ENCODE measurements at places on chromosomes 12 and 14. TPM values are rescaled to one million over a fixed set of nuclear protein-coding genes. Genes with fewer than 3 reads are reported as not detected.
A peak's percentile ranks its signal among the peaks of the same experiment; 100 is the strongest.

Gene DPPA3
- total RNA-seq, result not detected

DNA sequence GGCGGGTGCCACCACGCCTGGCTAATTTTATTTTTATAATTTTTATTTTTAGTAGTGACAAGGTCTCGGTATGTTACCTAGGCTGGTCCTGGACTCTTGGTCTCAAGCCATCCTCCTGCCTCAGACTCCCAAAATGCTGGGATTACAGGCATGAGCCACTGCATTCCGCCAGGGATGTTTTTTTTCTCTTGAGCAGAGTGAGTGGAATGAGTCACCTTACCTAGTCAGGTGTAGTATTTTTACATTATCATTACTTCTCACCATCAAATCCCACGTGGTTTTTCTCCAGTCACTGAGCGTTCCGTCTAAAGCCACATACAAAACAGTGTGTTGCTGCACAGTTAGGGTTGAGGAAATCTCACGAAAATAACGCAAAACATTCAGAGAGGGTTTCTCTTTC is 870 bp upstream of the TBPL2 start:
- no peak overlapping the region for H3K27ac ChIP-seq
- no peak for DNase-seq
- H3K27me3 ChIP-seq, result no peaks in the 10 kb centered on the region
- no peaks in the 10 kb centered on the region for H3K36me3 ChIP-seq
- H3K4me3 ChIP-seq, result no peak overlapping the region
- peaks cover 5% of the 10 kb centered on the region for H3K4me1 ChIP-seq

DNA sequence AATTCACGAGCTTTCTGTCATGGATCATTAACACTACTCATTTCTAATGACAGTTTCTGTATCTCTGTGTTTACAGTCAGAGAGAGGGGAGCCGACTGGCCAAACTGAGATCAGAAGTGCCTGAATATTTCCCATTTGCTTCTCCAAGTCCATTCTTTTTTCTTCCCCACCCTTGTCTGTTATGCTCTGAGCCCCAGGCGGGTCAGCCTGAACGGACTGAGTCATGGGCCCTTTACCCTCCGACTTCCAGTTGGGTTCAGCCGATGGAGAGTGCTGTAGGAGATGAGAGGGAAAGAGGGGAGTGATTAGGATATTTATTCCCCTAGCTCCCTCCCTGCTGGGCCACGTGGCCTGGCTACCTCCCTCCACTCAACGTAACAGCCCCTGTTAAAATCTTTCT is 104.7 kb downstream of the PAH start:
- H3K27ac ChIP-seq, result no peak overlapping the region
- no peak overlapping the region for H3K4me3 ChIP-seq
- DNase-seq, result no peak
- H3K4me1 ChIP-seq, result peaks cover 6% of the 10 kb centered on the region

GRCh38 chr12:29317556-29318363 is 63.2 kb downstream of the ERGIC2 start:
- peak; percentile 54 for DNase-seq
- H3K36me3 ChIP-seq, result no peaks in the 10 kb centered on the region
- H3K27ac ChIP-seq, result no peak overlapping the region
- no peaks in the 10 kb centered on the region for H3K27me3 ChIP-seq
- H3K4me3 ChIP-seq, result no peak overlapping the region

Gene SLC22A17
- total RNA-seq, result 5.9 TPM

DNA sequence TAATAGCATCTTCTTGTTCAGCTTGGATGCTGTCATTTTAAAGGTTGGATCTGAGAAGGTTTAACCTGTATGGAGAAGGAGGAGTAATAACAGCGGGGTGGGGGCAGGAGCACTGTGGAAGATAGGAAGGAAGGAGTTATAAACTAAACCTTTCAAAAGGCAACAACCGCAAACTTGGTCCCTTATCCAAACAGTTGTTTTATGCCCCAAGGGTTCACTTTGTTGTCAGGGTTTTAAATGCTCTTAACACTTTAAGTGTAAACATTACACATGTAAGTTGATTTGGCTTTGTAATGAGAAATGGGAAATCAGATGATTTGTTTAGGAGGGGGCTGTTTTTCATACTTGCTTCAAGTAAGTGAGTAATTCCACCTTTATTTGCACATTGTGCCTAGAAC is 3.0 kb downstream of the NPAS3 start:
- DNase-seq, result no peak
- no peaks in the 10 kb centered on the region for H3K4me1 ChIP-seq
- H3K36me3 ChIP-seq, result no peaks in the 10 kb centered on the region
- no peaks in the 10 kb centered on the region for H3K27me3 ChIP-seq
- H3K27ac ChIP-seq, result no peak overlapping the region

- no peak for DNase-seq
- H3K27ac ChIP-seq, result no peak overlapping the region
- no peaks in the 10 kb centered on the region for H3K27me3 ChIP-seq
- no peak overlapping the region for H3K4me3 ChIP-seq
These were observed 444.1 kb downstream of the RAD51B start for GRCh38 chr14:68263563-68264259.

GRCh38 chr14:98840091-98840490 is 431.9 kb downstream of the BCL11B start:
- no peaks in the 10 kb centered on the region for H3K4me1 ChIP-seq
- no peak for DNase-seq
- H3K4me3 ChIP-seq, result no peak overlapping the region
- no peak overlapping the region for H3K27ac ChIP-seq
- H3K27me3 ChIP-seq, result peaks cover 50% of the 10 kb centered on the region

DNA sequence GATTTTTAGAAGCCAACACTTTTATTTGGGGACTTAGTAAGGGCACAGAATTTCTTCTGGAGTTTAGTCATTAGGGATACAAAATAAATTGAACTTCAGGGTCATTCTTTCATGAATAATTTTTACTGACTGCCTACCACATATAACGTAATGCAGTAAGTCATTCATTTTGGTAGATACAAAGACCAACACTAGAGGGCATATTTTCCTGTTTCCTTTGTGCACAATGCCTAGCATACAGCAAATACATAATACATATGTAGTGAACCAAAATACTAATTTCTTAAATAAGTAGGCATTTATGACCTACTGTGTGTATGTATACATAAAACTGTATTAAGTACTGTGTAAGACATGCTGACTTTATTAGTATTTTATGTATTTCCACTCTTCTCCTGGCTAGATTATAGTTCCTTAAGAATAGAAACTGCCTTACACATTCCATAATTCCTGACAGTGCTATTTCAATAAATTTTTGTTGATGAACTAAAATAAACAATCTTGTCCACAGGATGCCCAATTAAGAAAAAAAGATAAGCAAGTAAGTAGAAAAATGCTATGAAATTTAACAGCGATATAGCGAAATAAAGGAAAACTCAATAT is 47.9 kb downstream of the PPP1R12A start:
- no peak overlapping the region for H3K4me3 ChIP-seq
- no peak overlapping the region for H3K27ac ChIP-seq
- peak; percentile 41 for DNase-seq
- H3K36me3 ChIP-seq, result no peaks in the 10 kb centered on the region
- no peaks in the 10 kb centered on the region for H3K27me3 ChIP-seq

DNA sequence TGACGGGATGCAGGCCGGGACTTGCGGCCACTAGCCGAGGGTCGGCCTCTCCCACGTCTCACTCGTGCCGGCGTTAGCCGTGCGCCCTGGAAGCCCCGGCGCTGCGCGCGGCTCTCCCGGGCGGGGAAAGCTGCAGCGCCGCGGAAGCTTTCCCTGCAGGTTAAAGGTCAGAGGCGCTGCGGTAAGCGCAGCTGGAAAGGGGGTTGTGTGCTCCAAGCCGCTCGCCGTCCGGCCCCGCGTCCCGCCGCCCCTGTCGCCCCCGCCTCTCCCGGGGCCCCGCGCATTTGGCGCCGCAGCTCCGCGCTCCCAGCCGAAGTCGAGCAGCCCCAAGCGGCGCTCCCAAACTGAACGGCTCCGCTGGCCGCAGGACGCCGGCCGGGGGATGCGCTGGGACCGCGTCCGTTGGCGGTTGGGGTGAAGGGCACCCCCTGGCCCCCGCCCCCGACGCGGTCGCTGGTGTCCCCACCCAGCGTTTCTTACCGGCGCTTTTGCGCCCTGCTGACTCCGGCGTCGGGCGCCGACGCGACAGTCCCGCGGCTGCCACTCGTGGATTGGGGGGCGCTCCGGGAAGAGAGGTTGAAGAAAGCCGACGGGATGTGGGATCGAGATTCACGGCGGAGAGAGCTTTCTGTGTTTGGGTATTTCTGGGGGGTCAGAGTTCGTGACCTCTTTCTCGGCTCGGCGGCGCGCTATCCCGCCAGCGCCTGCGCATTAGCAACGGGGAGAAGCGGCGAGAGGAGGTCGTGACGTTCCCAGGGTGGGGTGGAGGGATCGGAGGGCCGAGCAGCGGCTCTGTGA is at the start of gene NR2C1:
Gene NR2C1 (minus strand): TSS at position 719 of the 798 bp plus-strand sequence. CDS start 6,234 bp downstream, outside the sequence.
- peak within 1 kb of the TSS; percentile 96 for H3K4me3 ChIP-seq
- no peaks in the 10 kb centered on the region for H3K27me3 ChIP-seq
- H3K36me3 ChIP-seq, result no peaks in the 10 kb centered on the region

Gene PZP
- not detected for total RNA-seq

- peak overlapping the region; percentile 62 for H3K27ac ChIP-seq
- H3K27me3 ChIP-seq, result no peaks in the 10 kb centered on the region
- peak overlapping the region; percentile 56 for H3K4me3 ChIP-seq
- H3K36me3 ChIP-seq, result no peaks in the 10 kb centered on the region
- DNase-seq, result peak; percentile 71
These were observed 33.5 kb upstream of the EVL start for GRCh38 chr14:100031506-100032281.

DNA sequence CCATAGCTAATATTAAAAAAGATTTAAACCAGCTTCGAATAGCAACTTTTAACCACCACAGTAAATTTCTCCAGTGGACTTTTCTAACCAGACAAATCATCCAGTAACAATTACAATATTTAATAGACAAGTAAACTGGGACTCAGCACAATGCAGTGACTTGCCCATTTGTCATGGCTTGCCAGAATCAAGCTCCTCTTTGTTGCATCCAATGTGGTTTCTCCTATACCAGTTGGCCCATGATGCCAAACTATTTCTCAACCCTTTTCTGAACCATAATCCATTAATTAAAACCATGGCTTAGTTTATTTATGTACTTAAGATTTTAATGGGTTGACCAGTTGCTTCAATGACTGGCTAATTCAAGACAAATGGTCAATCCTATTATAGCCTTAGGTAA is 64.4 kb downstream of the DIO2 start:
- no peak overlapping the region for H3K4me3 ChIP-seq
- no peak for DNase-seq
- H3K36me3 ChIP-seq, result no peaks in the 10 kb centered on the region
- H3K27ac ChIP-seq, result no peak overlapping the region
- H3K27me3 ChIP-seq, result no peaks in the 10 kb centered on the region

- H3K27me3 ChIP-seq, result no peaks in the 10 kb centered on the region
- peaks cover 12% of the 10 kb centered on the region for H3K4me1 ChIP-seq
- no peak for DNase-seq
- H3K36me3 ChIP-seq, result no peaks in the 10 kb centered on the region
- no peak overlapping the region for H3K27ac ChIP-seq
- H3K4me3 ChIP-seq, result no peak overlapping the region
These were observed 50.5 kb downstream of the FAM222A start for GRCh38 chr12:109764123-109764522.

Gene FSCB
- not detected for total RNA-seq

DNA sequence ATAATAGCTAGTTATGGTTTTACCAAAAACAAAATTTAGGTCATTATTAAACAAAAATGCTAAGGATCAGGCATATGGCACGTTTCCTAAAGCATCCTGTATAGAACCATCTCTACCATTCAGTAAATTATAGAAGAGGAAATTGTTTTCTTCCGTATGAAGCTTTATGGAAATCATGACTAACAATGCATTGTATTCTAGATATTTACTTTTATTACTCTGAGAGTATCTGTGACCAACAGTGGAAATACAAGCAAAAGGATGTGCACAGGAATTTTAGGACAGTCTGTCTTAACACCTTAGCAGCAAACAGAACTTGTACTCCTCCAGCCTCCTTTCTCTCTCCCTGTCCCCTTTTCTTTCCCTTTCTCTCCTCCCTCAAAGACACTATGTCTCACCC is 7.1 kb downstream of the DENND5B start:
- H3K4me3 ChIP-seq, result no peak overlapping the region
- H3K27ac ChIP-seq, result no peak overlapping the region
- no peaks in the 10 kb centered on the region for H3K27me3 ChIP-seq
- DNase-seq, result no peak
- H3K36me3 ChIP-seq, result no peaks in the 10 kb centered on the region

- H3K27me3 ChIP-seq, result no peaks in the 10 kb centered on the region
- DNase-seq, result no peak
- H3K27ac ChIP-seq, result no peak overlapping the region
- no peaks in the 10 kb centered on the region for H3K36me3 ChIP-seq
- H3K4me1 ChIP-seq, result no peaks in the 10 kb centered on the region
These were observed 47.2 kb downstream of the PEBP1 start for GRCh38 chr12:118183155-118183554.

DNA sequence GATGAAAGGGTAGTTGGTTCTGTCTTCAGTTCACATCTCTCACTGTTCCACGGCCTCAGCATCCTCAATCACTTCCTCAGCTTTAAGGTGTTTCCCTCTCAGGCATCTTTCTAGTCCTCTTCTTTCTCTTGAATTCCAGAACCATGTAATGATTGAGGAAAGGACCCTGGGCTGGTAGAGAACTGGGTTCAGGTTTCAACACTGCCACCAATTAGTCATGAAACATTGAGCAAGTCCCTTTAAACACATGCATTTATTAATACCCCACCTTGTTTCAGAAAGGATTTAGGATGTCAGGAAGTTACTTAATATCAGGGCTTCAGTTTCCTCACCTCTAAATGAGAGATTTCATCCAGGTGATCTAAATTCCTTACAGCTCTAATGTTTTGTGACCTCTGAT is 7.2 kb downstream of the DMAC2L start:
- H3K27ac ChIP-seq, result no peak overlapping the region
- no peak for DNase-seq
- no peaks in the 10 kb centered on the region for H3K36me3 ChIP-seq
- H3K4me3 ChIP-seq, result no peak overlapping the region
- H3K4me1 ChIP-seq, result peaks cover 10% of the 10 kb centered on the region

Gene ACSM4
- total RNA-seq, result not detected

DNA sequence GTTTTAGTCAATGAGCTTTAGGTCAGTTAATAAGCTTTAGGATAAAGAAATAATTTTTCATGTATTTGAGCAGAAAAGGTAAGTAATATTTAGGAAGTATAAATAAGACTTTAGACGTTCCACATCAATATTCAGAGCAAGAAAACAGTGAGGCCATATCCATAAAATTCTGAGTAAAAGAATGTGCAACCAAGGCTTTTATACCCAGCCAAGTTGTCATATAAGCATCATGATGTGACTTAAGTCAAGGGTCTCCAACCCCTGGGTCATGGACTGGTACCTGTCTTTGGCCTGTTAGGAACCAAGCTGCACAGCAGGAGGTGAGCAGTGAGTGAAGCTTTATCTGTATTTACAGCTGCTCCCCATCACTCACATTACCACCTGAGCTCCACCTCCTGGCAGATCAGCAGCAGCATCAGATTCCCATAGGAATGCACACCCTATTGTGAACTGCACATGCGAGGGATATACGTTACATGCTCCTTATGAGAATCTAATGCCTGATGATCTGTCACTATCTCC is 74.1 kb downstream of the ZNF664 start:
- no peaks in the 10 kb centered on the region for H3K36me3 ChIP-seq
- no peak overlapping the region for H3K27ac ChIP-seq
- no peak overlapping the region for H3K4me3 ChIP-seq
- no peak for DNase-seq
- H3K27me3 ChIP-seq, result no peaks in the 10 kb centered on the region
- H3K4me1 ChIP-seq, result no peaks in the 10 kb centered on the region

- H3K36me3 ChIP-seq, result no peaks in the 10 kb centered on the region
- H3K27me3 ChIP-seq, result no peaks in the 10 kb centered on the region
- H3K27ac ChIP-seq, result no peak overlapping the region
- no peak for DNase-seq
- no peaks in the 10 kb centered on the region for H3K4me1 ChIP-seq
These were observed 145.3 kb upstream of the DCN start for GRCh38 chr12:91327889-91328288.

Gene PLEKHG7
- total RNA-seq, result not detected

Gene LRRC10
- total RNA-seq, result not detected
